ENCODE measurements at places on chromosomes 7 and 10. TPM values are rescaled to one million over a fixed set of nuclear protein-coding genes. Genes with fewer than 3 reads are reported as not detected.

OPN4 gene
- not detected for total RNA-seq

CD36 gene
- total RNA-seq: not detected

CALCR gene
- not detected for total RNA-seq

ZNF736 gene
- 1.2 TPM for total RNA-seq

Data from MG63 (cell line).